NCI-H1105 (cell line): ENCODE measurements at places on chromosomes 11 and 22.
A peak's percentile ranks its signal among the peaks of the same experiment; 100 is the strongest.

DNA sequence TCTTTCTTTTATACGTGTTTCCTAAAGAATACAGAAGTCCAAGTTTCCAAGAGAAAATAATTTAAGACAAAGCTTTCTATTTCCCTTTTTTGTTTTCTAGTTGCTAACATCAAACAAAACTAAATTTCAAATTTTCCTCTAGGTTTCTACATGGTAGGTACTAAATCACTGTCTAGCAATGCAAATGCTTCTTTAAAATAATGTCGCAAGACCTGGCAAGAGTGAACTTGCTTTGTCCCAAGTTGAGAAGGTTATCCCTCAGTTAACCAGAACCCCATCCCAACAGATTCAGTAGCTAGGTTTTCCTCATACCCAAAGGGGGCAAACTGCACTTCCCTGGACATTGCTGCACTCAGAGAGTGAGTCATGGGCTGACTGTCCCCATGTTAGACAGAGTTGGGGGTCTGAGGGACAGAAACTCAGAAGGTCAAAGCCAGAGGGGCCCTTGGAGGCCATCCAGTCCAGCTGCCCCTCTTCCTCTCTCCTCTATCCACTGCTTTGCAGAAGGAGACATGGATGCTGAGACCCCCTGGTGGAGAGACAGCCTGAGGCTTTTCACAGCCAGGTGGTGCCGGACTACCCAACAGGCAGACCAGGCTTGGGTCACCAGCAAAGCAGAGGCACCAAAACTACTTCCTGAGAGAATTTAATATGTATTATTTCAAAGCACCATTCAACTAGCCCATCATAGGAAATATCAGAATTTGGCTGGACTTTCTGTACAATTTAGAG lies 23.1 kb downstream of the OR2AT4 start:
- no peak for DNase-seq

- DNase-seq = no peak
These were observed 93.1 kb downstream of the CWC15 start for GRCh38 chr11:94880216-94880615.

GRCh38 chr11:94028436-94028835 lies 7.3 kb downstream of the HEPHL1 start:
- no peak for DNase-seq

DNA sequence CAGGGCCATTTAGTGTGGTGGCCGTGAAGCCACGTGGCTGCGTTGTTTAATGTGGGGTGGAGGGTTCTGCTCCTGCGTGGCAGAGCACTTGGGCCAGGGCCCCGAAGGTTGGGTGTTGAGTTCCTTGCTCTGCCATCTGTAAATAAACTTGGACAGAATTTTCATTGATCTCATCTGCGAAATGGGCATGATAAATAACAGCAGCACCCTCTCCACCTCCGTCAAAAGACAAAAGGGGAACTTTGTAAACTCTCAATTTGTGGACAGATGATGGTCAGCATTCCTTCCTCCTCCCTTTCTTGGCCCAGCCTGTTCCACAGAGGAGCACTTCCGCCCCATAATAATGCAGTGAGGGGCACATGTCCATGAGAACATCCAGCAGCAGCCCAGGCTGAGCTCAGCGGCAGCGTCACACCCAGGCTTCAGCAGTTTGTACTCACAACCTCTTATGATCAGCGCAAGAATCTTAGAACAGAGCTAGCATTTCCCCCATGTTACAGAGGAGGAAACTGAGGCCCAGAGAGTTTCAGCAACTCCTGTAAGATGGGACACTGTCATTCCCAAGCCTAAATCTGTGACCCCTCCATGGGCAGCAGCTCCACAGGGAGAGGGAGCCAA lies 874.5 kb downstream of the BRD1 start:
- no peak for DNase-seq

GRCh38 chr22:22388090-22388489 lies 120.5 kb downstream of the ZNF280B start:
- no peak for DNase-seq

GRCh38 chr11:128648711-128649110 lies 45.2 kb upstream of the FLI1 start:
- no peak for DNase-seq

GRCh38 chr11:60125956-60126585 lies 37.6 kb downstream of the MS4A2 start:
- DNase-seq = no peak

- no peak for DNase-seq
These were observed 48.5 kb upstream of the VPREB1 start for GRCh38 chr22:22196018-22196533.

- DNase-seq = peak; percentile 88
These were observed 35.1 kb downstream of the RRP8 start for GRCh38 chr11:6568191-6568918.

DNA sequence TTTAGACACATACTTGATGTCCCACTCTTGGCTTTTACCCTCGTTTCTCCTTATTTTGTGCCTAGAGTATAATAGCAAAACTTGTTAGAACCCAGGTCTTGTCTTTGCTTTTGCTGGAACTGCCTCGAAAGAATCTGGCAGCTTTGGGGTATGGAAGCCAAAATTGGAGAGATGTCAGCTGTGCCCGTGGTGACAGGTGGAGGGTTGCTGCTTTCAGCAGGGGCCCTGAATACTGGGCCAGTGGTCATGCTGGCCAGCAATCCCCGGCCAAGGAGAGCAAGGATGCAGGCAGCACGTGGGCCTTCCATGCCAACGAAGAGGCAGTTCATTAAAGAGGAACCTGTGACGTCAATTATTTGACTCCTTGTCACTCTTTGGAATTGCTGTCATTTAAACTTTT lies 181.1 kb downstream of the HIPK3 start:
- no peak for DNase-seq

GRCh38 chr11:3123761-3124733 lies 41.1 kb downstream of the OSBPL5 start:
- no peak for DNase-seq

DNA sequence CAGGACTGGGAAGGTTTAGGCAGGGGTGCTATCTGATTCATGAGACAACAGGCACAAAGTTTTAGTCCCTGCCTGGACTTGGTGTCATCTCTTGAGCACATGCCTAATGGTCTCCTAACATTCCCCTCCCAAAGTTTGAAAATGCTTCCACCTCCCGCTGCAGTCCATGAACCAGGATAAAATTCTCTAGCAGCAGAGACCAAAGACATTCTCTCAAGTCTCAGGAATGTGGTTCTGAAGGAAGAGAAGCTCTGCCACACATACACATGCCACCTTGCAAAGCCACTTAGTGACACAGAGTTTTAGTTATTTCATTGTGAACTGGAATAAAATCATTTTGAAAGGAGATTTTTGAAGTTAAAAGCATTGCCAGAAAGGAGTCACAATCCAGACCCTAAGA lies 15.5 kb downstream of the OR51B6 start:
- DNase-seq = no peak

GRCh38 chr11:22786475-22786874 lies 43.1 kb downstream of the SVIP start:
- no peak for DNase-seq

GRCh38 chr22:50182176-50183081 lies 3.3 kb upstream of the TRABD start:
- DNase-seq = no peak

- DNase-seq = no peak
These were observed 101.1 kb downstream of the ATXN10 start for GRCh38 chr22:45772743-45773142.

DNA sequence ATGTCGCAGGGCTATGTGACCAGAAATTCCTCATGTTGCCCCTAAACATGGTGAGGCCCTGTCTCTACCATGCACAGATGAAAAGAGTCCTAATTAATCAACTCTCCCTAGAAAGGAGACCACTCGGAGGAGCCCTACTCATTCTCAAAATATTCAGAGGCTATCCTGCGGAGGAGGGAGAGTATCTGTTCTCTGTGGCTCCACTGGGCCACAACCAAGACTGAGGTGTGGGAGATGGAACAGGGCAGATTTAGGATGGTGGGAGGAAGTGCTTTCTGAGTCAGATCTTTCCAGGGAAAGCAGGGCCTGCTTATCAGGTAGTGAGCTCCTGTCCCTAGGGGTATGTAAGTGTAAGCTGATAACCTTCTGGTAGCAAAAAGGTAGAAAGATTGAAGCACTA lies 37.0 kb upstream of the PRDM11 start:
- DNase-seq = no peak

DNA sequence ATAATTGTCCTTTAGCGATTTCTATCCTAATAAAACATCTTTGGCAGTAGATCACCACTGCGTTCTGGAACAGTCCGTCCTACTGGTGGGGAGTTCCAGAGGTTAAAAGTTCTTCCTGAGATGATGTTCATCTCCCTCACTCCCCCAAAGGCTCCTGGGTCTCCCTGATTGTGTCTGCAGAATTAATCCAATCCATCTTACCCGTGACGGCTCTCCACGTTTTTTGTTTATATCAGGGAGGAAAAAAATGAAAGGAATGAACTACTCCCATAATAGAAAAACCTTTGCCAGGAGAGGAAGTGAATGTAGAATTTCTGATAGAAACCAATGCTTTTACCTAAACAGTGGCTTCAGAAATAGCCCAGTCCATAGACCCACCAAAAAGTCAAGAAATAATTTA lies 81.6 kb downstream of the LARGE1 start:
- no peak for DNase-seq

DNA sequence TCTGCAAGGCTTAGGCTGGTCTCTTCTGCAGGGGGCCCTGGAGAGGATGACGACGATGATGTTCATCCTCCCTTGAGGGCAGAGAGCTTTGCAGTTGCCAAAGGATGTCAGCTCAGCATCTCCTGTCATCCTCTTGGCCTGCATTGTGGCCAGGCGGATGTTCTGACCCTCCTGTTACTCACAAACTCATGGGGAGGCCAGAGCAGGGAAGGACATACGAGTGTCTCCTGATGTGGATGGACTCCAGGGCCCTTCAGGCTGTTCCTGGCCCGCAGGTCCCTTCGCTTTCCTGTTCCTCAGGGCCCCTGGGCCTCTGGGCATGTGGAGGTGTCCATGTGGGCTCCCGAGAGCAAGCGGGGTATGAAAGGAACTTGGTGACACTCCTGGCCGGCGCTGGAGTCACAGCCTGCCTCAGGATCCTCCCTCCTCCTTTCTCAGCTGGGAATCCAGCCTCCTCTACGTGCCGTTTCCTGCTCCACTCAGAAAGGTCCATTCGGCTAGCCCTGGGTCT lies 8.5 kb downstream of the ADORA2A start:
- no peak for DNase-seq

- no peak for DNase-seq
These were observed 97.5 kb upstream of the PRR5 start for GRCh38 chr22:44604455-44604854.

DNA sequence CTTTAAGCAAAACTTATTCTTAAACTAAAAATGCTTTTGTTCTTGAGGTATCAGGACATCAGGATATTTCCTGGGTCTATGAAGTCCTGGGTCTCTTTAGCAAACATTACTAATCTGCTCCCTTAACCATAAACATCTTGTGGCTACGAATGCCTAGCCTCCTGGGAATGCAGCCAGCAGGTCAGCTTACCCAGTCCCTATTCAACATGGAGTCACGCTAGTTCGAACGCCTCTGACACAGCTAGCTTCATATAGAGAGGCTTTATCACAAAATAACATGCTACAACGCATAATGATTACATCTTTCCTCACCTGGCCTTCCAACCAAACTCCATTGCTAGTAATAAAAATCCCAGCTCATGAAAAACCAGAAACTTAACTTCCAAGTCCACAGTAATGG lies 17.5 kb upstream of the FIBIN start:
- DNase-seq = no peak

GRCh38 chr11:48307760-48308386 lies 1.9 kb downstream of the OR4S1 start:
- peak; percentile 64 for DNase-seq

- DNase-seq = no peak
These were observed 19.4 kb downstream of the PTPN5 start for GRCh38 chr11:18772211-18772610.

GRCh38 chr11:111476366-111476765 lies 35.8 kb downstream of the BTG4 start:
- no peak for DNase-seq
